ENCODE measurements at places on chromosomes 5 and 9. TPM values are rescaled to one million over a fixed set of nuclear protein-coding genes. Genes with fewer than 3 reads are reported as not detected.

GRCh38 chr5:82164977-82165713, 113.0 kb downstream of the RPS23 start:
- peak; percentile 60 for DNase-seq

DNA sequence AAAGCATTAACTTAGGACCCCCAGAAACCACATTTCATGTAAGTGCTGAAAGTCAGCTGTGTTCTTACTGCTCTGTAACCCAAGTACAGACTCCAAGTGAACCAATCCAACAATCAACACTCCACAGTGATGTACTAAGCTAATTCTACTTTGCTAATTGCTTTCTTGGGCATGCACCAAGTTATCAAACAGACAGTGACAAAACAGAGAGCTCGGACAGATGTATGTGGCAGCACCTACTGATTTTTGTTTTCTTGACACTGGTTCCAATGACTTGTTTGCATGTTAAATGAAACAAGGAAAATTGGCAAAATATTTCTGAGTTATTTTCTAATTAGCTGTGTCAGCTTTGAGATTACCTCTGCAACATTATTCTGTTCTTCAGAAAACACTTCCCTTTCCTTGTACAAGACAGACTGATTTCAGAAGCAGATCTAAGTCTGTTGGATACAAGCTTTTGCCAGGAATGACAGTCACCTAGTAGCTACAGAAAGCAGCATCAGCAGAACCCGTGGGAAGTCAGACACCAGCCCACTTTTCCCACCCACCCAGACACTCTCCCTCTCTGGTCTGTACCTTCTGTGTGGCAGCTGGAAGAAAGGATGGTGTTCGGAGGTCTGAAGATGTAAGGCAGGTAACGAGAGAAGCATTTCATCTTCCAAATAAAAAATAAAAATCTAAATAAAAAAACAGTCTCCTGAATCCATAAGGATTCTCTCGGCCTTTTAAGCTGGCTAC, 176.7 kb upstream of the PPP2R2B start:
- DNase-seq = no peak

- DNase-seq = no peak
Observed at GRCh38 chr5:58056546-58056945, 403.3 kb downstream of the PLK2 start.

- no peak for DNase-seq
Observed at GRCh38 chr9:130782886-130783530, 52.0 kb upstream of the ABL1 start.

- DNase-seq = peak; percentile 2
Observed at GRCh38 chr5:10936081-10936855, 175.2 kb upstream of the DAP start.

GRCh38 chr9:127308652-127309434, 44.3 kb downstream of the GARNL3 start:
- peak; percentile 86 for DNase-seq

- no peak for DNase-seq
Observed at GRCh38 chr5:175573493-175574269, 84.2 kb upstream of the HRH2 start.

DNA sequence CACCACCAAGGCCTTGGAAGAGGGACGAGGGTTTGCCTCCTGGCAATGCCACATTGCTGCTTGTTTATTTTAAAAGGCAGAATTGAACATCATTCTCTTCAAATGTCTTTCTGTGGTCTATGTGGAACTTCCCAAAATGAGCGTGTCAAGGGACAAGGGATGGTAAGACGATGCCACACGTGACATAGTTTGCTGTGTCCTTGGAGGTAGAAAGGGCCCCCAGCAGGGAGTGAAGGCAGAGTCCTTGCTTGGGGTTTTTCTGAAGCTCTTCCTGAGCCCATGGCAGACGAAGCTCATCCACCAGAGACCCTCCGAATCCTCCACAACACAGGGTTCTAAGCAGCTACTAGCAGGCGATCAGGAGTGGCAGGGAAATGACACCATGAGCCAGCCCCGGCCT, 28.3 kb downstream of the PRRX2 start:
- DNase-seq = no peak

DNA sequence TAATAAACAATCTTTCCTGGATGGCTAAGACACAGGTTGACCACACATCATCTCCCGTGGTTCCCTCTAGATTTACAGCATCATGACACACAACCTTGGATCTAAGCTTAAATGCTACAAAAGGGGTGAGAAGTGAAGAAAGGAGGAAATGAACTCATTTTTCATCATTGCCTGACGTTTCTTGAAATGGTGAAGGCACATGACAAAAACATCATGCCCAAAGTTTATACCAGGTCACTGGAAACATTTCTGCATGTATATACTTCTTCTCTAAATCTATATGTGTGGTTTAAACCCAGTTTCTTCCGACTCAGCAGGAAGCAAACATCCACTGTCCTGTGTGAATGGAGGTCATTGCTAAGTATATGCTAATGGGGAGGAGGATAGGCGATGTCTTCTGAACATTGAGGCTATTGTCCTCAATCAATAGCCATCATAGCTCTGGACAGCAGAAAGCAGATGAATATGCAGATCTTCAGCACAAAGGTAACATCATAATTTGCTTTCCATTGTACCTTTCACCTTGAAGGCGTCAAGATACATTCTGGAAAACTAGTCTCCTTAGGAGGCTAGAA, 137.4 kb downstream of the MED27 start:
- no peak for DNase-seq

The SMARCA2 gene
- total RNA-seq = 99.2 TPM

The CFAP90 gene
- 0.24 TPM for total RNA-seq

The NMUR2 gene
- 1.7 TPM for total RNA-seq

The MEF2C gene
- 48.6 TPM for total RNA-seq

The SLC34A1 gene
- total RNA-seq = 2.2 TPM

Measured in umbilical cord (tissue), 2 donors.